CD4-positive, alpha-beta T cell treated with Interleukin-15 for 4 hours (primary cell): ENCODE measurements at places on chromosomes 4 and X.

GRCh38 chr4:184574861-184575260 lies 74.4 kb downstream of the CASP3 start:
- DNase-seq: no peak

GRCh38 chrX:141839856-141840255 lies 1.7 kb downstream of the MAGEC3 start:
- no peak for DNase-seq

DNA sequence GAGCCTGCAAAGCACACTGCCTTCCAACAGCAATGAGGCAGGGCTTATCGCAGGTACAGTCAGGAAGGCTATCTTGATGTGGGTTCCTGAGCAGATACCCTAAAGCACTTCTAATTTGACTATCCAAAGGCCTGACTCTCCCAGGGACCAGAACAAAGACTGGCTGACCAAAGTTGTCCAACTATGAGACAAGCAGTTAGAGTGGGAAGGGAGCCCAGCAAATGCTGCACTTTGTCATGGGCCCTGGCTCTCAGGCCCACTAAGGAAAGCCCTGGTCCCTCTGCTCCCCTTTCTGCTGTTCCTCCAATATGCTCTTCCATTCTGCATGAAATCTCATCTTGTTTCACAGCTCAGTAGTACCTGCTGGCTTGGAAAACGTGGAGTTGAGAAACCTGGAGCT lies 391.0 kb downstream of the RAB28 start:
- no peak for DNase-seq

- DNase-seq: no peak
Measured at GRCh38 chr4:187236209-187236890, 512.7 kb upstream of the FAT1 start.

DNA sequence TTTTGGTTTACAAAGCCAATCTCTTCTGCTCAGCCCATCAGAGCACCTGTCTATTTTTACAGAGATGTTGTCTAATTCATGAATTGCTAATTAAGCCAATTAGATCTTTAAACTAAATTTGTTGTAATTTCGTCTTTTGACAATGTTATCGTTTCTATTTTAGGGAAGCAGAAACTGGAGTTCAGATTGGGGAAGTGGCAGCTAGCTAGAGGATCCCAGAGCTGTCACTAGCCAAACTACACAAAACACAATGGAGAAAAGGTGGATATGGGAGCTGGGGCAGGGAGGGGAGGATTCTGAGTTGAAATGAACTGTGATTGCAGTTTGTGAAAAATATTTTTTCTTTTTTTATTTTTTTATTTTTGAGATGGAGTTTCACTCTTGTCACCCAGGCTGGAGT lies 35.8 kb downstream of the CASP3 start:
- DNase-seq: no peak

GRCh38 chr4:125741825-125742452 lies 427.2 kb downstream of the FAT4 start:
- no peak for DNase-seq

GRCh38 chrX:47849778-47850177 lies 13.1 kb downstream of the ZNF81 start:
- no peak for DNase-seq

DNA sequence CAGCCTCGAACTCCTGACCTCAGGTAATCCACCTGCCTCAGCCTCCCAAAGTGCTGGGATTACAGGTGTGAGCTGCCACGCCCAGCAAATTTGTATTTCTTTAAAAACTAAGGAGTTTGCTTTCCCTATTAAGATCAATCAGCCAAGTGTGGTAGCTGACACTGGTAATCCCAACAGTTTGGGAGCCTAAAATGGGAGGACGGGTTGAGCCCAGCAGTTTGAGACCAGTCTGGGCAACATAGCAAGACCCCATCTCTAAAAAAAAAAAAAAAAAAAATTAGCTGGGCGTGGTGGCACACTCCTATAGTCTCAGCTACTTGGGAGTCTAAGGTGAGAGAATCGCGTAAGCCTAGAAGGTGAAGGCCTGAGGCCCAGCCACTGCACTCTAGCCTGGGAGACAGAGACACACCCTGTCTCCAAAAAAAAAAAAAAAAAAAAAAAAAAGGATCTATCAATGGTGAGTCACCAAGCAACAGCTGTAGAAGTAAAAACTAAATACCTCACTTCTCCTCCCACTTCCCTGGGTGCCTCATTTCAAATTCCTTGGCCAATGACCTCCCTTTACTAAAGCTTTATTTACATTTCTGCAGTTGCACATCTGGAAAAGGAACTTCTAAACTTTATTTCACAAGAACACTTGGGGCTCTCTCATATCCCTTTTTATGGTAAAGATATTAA lies 54.5 kb downstream of the LDB2 start:
- DNase-seq: no peak

DNA sequence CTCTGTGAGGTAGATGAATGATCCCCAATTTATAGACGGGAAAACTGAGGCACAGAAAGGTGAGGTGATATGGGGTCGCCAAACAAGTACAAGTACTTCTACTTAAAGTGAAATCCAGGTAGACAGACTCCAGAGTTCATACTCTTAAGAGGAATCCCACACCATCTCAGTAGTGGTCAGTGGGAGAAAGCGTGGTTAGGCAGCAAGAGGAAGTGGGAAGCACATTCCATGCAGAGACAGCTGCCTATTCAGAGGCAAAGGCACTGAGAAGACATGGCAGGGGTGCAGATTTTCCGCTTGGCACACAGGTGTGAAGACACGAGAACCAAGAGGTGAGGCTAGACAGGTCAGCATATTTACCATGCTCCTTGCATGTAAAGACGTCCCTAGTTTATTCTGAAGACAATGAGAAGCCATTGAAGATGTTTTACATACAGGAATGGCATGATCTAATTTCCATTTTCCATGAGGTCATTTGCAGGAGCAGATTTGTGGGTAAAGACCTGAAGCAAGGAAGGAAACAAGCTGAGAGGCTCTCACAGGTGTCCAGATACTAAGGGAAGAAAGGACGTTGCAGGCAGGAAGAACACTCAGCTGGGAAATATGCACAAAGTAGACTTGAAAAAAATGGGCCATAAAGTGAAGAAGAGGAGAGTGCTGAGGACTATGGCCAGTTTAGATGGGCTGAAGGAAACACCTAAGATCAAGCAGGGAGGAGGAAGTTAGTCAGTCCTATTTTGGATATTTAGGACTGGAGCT lies 17.3 kb upstream of the CLNK start:
- DNase-seq: no peak

GRCh38 chrX:43065978-43066377 lies 288.0 kb upstream of the PPP1R2C start:
- DNase-seq: no peak

- DNase-seq: peak; percentile 16
Measured at GRCh38 chrX:154486052-154486395, 391 bp downstream of the UBL4A start.

DNA sequence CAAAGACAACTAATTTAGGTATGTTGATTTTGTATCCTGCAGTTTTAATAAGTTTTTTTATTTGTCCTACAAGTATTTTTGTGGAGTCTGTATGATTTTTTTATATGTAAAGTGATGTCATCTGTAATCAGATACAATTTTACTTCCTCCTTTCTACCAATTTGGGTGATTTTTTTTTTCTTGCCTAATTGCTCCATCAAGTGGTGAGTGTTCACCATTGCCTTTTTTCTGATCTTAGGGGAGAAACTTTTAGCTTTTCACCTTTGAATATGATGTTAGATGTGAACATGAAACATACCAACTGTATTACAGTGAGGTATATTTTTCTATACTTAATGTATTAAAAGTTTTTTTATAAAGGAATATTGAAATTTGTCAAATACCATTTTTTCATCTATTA lies 362.3 kb downstream of the PABPC4L start:
- no peak for DNase-seq
